ENCODE measurements at places on chromosomes 7 and 10. TPM values are rescaled to one million over a fixed set of nuclear protein-coding genes. Genes with fewer than 3 reads are reported as not detected.

GRCh38 chr7:63065684-63066083 is 933.0 kb upstream of the ZNF722 start:
- DNase-seq: no peak

- DNase-seq: no peak
These were observed 30.1 kb downstream of the LDB3 start for GRCh38 chr10:86698207-86698940.

Gene PHKG1
- total RNA-seq: 1.1 TPM

DNA sequence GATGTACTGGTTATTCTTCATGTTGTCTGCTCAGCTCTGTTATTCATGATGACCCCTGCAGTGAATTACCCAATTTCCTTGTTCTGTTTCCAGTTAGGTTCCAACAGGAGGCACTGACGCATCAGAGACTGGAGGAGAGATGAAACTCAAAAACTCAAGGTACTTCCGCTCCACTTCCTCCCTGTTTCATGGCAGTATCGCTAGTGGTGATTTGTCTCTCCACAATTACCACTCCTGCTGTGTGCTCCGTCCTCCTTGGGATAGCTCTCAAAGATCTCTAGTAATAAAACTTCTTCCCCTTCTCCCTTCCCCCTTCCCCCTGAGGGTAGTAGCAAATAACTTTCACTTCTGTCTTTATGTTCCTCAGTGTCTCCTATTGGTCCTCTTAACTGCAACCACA is 107.4 kb upstream of the ABCB5 start:
- no peak for DNase-seq

Gene BAG3
- total RNA-seq: 88.0 TPM

DNA sequence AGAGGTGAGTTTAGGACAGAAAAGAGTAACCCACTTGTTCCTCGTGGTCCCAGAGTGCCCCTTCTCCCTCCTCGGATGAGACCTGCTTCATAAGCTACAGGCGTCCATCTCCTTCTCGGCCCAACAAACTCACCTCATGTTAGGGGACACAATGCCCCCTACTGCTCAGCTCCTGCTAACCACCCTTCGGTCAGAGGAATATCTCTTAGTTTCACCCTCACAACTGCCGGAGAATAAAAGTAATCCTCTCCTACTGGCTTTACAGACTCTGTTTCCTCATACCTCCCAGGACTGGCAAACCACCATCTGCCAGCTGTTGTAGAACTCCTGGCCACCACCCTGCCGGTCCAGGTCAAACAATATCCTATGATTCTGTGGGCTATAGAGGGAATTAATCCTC is 3.2 kb downstream of the AKR1B15 start:
- no peak for DNase-seq

- DNase-seq: no peak
These were observed 31.9 kb upstream of the PWWP2B start for GRCh38 chr10:132365102-132365501.

Gene ZNF716
- not detected for total RNA-seq

GRCh38 chr10:131226446-131227162 is 84.9 kb downstream of the TCERG1L start:
- DNase-seq: no peak

Gene DGKB
- not detected for total RNA-seq

DNA sequence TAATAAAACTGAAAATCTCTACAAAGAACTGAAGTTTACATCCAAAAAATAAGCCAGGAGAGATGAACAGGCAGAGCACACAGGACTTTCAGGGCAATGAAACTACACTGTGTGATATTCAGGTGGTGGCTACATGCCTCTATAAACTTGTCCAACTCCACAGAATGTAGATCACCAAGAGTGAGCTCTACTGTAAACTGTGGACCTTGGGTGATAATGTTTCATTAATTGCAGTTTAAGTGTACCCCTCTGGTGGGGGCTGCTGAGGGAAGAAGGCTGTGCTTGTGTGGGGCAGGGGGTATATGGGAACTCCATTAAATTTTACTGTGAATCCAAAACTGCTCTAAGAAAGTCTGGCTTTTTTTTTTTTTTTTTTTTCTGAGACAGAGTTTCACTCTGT is 22.7 kb downstream of the YWHAG start:
- no peak for DNase-seq

DNA sequence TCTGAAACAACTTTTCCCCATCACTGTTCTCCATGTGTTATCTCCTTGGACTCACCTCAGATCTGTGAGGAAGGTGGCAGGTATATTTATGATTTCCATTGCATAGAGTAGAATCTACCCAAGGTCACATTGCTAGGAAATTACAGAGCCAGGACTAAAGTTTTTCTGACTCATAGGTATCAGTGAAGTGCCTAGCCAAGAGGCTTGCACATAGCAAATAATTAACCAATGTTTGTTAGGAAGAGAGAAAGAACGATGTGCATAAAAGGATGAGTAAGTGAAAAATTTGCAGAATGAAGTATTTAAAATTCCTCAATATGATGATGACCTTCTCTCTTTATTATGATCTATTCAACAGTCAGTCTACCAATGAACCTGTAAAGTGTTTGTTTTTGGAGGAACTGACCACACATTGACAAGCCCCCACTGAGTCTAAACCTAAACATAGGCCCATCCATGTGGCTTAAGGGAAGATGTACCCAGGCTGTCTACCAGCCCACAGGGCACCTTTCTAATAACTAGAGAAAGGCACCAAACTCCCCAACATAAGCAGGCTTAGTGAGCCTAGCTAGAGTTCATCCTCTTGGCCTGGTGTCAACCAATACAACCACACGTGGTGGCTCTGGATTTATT is 252.9 kb upstream of the ZMIZ1 start:
- DNase-seq: no peak

- no peak for DNase-seq
These were observed 24.5 kb upstream of the GOLGA7B start for GRCh38 chr10:97825020-97825760.

DNA sequence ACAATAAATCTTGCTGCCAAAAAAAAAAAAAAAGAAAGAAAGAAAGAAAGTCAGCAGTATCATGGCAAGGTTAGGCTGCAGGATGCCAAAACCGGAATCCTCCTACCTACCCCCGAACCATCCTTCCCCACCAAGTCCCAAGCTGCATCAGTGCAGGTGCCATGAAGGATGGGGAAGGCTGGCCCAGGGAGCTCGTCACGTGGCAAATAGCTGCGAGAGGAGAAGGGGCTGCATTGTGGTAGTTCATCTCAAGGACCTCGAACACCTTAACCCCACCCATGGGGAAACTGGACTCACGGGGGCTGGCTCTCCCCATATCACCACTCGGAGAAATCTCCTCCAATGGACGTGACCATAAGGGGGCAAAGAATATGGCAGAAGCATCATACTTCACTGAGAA is 86.2 kb downstream of the TACC2 start:
- peak; percentile 45 for DNase-seq

DNA sequence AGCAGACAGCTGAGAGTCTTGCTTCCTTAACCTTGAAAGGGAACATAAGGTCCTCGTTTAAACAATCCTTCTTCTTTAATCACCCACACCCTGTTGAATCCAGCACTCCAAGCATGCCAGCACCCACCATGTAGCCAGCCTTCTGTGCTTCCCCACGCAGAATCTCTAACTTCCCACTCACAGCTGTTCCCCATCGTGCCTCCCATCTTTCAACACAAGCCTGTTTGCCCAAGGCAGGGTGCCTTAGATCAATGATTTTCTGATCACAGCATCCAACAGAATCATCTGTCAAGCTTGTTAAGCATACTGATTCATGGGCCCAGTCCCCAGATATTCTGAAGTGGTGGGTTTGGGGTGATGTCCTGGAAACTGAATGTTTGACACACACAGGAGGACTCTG is 530.8 kb downstream of the SH2D4B start:
- DNase-seq: no peak

DNA sequence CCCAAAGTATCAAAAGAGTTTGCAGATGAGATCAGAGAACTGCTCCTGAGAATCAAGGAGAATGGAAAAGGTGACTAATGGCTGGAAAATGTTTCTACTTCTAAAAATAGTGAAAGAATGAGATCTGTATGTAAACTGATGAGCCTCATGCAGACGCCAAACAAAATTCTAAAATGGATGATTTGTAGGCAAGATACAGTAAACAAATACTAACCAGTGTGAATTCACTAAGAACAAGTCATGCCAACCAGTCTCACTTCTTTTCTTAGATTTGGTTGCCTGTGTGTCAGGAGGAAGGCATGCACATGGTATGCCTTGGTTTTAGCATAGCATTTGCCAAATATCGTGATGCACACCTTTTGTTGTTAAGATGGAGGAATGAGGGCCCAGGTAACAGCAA is 94.9 kb upstream of the PIK3CG start:
- DNase-seq: no peak

GRCh38 chr7:73899731-73900142 is 38.8 kb downstream of the TMEM270 start:
- peak; percentile 97 for DNase-seq

DNA sequence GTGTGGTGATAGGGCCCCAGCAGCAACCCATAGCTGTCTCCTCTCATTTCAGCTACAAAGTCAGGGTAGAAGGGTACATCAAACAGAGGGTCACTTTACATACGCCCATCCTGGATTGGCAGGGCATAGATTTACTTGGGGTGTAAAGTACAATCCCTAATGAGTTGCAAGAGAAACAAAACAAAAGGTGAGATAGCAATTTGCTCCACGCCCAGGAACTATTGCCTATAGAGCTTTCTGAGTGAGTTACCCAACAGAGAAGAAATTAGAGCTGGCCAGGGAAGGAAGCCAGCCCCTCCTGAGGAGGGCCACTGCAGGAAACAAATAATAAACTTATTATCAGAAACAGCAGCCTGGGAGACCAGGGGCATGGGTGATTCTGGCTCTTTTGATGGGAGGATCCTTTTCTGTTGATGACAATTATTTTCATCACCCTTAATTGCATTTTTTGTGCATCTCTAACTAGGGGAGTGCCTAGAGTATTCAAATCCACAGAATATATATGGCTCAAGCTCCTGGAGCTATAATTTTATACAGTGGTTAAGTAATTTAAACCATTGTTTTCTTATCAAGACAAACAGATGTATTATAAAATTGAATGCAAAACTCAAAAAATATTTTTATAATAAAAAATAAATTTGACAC is 47.4 kb downstream of the SLC26A5 start:
- DNase-seq: no peak

Gene KBTBD2
- total RNA-seq: 16.1 TPM

DNA sequence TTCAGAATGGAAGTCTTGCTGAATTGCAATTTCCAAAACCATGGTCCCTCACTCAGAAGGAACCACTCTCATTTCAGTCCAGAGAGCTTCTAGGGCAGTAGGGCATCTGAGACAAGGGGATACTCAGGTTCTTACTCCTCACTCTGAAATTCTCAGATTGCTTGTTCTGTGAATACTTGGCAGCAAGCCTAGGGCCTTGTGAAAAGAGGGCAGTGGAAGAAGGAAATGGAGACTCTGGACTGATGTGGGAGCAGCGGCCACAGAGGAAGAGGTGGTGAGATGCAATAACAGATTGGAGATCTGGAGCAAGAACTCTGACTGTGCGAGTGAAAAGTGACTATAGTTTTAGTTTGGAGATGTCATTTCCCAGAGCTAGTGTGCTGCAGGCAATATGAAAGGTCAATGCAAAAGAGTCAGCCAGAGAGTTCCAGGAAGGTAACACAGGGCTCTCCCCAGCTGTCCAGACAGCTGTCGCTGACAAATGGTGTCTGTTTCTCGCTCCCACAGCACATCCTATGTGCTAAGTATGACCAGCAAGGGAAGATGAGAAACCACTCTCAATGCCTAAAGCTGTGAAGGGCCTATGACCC is 291.6 kb upstream of the KIAA1217 start:
- DNase-seq: no peak

- no peak for DNase-seq
These were observed 194.4 kb upstream of the C7orf33 start for GRCh38 chr7:148395990-148396716.

DNA sequence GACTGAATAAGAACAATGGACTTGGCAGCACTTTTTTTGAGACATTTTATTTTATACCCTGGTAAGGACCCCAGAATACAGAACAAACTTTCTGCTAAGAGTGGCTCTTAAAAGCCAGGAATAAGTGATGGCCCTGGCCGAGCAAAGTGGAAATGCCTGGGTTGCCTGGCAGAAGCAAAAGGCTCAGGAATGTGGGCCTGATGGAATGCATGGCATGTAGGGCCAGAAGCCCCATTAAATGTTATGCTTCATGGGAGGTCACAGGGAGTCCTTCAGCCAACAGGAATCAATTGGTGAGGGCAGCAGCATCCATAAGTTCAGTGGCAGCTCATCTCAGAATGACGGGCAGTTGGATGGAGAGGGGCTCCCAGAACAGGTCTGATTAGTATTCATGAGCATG is 301.5 kb upstream of the CACNA2D1 start:
- DNase-seq: no peak

DNA sequence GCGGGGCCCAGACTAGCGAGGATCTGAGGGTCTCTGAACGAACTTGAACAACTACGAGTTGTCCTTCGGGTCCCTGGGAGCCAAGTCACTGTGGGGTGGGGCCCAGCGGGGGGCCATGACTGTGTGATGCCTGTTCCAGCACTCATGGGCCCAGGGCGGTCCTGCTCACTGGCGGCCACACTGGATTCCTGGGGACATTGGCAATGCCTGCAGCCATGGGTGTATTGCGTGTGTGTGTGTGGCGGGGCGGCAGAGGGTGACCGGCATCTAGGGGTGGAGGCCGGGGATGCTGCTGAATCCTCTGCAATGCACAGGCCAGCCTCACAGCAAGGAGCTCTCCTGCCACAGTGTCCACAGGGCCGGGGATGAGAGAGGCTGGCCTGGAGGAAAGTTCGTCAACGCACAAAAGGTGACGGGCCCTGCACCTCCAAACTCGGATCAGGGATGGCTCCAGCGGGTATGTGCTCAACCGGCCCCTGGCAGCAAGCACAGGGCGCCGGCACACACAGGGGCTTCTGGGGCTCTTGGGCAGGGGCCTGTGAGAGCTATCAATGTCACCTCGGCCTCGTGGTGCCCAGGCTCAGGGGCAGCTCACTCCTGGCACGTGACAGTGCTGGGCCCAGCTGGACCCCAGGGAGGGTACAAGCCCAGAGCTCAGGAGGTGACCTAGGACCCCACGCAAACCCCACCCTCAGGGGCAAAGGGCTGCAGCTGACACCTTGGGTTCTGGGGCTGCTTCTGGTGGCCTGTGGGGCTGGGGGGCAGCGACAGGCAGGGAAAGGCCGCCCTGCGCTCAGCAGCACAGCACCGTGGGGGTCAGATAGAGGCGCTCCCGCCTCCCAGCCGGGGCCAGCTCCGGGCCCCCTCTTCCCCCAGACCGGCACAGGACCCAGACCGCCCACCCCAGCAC is 27.9 kb downstream of the PAPOLB start:
- DNase-seq: no peak

Gene DLX6
- not detected for total RNA-seq

GRCh38 chr7:155236386-155236785 is 61.3 kb upstream of the INSIG1 start:
- no peak for DNase-seq

Gene ADRB1
- not detected for total RNA-seq

GRCh38 chr7:50062951-50063350 is 30.1 kb downstream of the ZPBP start:
- no peak for DNase-seq

Gene PRTFDC1
- 3.6 TPM for total RNA-seq

GRCh38 chr10:127874671-127875448 is 17.9 kb downstream of the CLRN3 start:
- no peak for DNase-seq
